ENCODE measurements at places on chromosomes 11 and 22. TPM values are rescaled to one million over a fixed set of nuclear protein-coding genes. Genes with fewer than 3 reads are reported as not detected.

WNT11 gene
- 4.8 TPM for polyA plus RNA-seq

ANKK1 gene
- 0.04 TPM for polyA plus RNA-seq

ZNRF3 gene
- 4.8 TPM for polyA plus RNA-seq

GGTLC3 gene
- polyA plus RNA-seq = not detected

POLD3 gene
- 7.2 TPM for polyA plus RNA-seq

OR51G2 gene
- not detected for polyA plus RNA-seq

EXPH5 gene
- 0.03 TPM for polyA plus RNA-seq
